ENCODE measurements at places on chromosomes 13 and 19. TPM values are rescaled to one million over a fixed set of nuclear protein-coding genes. Genes with fewer than 3 reads are reported as not detected.

Gene ATP8A2
- total RNA-seq: 0.09 TPM

Gene MAST3
- 8.0 TPM for total RNA-seq

Gene PNMA8C
- not detected for total RNA-seq

Gene GRIK5
- total RNA-seq: 0.30 TPM

Gene CGB3
- not detected for total RNA-seq

Gene CEACAM3
- total RNA-seq: not detected

Data from Caco-2 (cell line).